ENCODE measurements at places on chromosomes 2 and 18.
A peak's percentile ranks its signal among the peaks of the same experiment; 100 is the strongest.

DNA sequence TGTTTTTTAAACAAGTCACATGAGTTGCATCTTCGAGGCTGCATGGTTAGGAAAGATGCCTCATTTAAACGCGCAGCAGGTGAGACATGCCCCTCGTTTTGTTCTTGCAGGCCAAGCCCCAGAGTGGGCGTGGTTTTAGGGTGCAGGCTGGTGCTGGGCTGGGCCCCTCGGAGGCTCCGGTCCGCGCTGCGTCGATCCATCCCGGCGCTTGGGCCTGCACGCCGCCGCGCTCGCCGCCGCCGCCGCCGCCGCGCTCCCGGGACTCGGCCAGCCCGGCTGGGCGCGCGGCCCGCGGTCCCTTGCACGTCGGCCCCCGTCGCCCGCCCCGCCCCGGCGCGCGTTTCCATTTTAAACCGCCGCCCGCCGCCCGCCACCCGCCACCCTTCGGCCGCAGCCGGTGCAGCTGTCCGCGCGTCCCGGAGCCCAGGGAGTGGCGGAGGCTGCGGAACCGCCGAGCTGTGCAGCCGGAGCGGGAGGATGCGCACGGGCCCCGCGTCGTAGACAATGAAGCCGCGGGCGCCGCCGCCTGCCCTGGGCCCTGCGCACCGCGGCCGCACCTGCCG is 175.5 kb downstream of the AGAP1 start:
- peak; percentile 74 for DNase-seq

- DNase-seq = peak; percentile 82
Observed at GRCh38 chr2:42844901-42845821, 52.8 kb upstream of the HAAO start.

DNA sequence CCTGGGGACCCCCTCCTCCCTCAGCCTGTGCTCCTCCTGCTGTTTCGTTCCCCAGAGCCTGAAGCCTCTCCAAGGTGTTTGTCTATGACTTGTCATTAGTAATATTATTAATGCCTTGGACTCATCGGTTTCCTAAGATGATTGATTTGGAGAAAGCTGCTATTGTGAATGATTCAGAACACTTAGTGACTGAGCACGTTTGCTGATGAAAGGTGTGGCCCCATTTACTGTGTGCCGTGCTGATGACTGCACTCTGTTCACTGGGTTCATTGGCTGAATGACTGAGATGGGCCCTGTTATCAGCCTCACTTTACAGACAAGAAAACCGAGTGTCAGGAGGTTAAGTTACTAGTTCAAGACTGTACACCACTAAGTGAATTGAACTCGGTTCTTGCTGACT is 111.4 kb downstream of the SPP2 start:
- no peak for DNase-seq

- DNase-seq = no peak
Observed at GRCh38 chr2:98464772-98465310, 20.2 kb downstream of the INPP4A start.

- DNase-seq = no peak
Observed at GRCh38 chr2:220743203-220743602, 828.9 kb downstream of the EPHA4 start.
